ENCODE measurements at places on chromosomes 1 and 21.

- DNase-seq, result no peak
These were observed 714.1 kb upstream of the ADAMTS5 start for GRCh38 chr21:27681038-27681437.

DNA sequence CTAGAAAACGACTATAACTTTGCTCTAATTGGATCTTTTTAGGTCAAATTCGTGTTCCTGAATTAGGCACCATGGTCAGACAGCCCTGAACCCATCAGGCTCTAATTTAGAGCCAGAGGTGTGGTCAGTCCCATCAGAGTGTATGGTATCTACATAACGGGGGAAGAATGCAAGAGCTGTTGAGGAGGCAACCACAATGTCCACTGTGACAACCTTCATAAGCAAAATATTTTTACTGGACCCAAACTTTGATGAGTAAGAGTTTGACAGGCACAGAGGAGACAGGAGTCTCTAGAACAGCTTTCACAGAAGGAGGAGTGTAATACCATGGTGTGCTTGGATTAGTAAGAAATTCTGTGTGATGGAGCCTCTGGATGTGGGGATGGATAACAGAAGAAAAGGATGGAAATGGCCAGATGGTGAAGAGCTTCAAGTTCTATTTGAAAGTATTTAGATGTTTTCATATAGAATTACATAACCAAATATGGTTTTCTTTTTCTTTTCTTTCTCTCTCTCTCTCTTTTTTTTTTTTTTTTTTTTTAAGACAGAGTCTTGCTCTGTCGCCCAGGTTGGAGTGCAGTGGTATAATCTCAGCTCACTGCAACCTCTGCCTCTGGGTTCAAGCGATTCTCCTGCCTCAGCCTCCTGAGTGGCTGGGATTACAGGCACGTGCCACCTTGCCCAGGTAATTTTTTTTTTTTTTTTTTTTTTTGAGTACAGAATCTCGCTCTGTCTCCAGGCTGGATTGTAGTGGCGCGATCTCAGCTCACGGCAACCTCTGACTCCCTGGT is 24.9 kb downstream of the UBE2U start:
- no peak for DNase-seq

- no peak for DNase-seq
These were observed 1.4 kb upstream of the UBXN10 start for GRCh38 chr1:20184481-20184900.

DNA sequence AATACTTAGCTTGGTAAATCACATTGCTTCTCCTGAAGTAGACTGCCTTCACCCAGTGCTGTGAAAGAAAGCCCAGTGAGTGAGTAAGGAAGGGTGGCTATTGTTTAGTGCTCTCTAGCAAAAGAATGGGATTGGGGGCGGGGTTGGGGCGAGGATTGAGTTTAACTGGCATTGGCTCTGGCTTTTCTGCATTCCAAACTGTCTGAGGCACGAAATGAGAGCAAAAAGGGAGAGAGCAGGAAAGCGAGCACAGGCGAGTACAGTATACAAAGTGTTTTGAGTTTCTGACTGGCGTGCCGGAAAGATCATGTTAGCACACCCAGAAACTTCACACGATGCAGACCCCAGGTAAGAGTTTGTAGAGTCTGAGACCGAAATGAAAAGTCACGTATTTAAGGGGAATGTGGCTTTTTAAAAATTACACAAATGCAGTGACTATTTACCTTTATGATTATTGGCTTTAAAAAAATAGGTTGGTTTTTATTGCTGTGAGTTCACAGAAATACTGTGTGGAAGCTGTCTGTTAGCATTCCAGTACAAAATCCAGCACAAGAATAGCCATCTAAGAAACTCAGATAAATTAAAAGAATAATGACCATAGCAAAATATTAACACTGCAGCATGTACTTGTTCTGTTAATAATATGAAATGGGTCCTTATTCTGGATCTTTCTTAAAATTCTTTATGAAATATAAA is 155.4 kb downstream of the CLEC20A start:
- no peak for DNase-seq

GRCh38 chr1:201536558-201536957 is 2.4 kb upstream of the NAV1 start:
- no peak for DNase-seq

DNA sequence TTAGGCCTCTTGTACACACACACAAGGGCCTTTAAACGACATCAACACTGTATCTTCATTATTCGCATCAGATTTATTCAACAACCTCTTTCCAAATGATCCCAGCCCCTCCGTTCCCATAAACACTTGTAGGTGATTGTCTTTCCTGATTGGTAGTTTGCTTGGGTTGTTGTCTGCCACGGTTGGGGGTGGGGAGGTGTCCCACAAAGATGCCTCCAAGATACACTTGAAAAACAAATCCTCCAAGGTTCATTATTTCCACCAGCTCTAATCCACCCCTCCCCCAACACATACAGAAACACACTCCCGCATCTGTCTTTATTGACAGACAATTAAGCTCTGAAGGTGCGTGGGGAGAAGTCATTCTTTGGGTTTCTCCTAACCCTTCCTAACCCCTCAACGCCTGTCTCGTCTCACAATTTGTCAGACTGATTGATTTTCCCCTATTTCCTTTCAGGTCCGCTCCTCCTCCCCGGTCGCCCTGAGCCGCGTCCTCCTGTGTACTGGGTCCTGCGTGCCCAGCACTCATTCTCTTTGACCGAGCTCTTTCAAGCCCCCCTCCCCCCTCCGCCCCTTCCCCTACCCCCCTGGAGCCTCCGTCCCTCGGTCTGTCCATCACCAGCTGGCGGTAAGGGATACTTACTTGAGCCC is 1.4 kb downstream of the WDR26 start:
- no peak for DNase-seq

GRCh38 chr1:177427811-177428210 is 257.1 kb downstream of the BRINP2 start:
- DNase-seq, result no peak

- no peak for DNase-seq
These were observed 23.6 kb upstream of the EPS8L3 start for GRCh38 chr1:109787211-109787844.

DNA sequence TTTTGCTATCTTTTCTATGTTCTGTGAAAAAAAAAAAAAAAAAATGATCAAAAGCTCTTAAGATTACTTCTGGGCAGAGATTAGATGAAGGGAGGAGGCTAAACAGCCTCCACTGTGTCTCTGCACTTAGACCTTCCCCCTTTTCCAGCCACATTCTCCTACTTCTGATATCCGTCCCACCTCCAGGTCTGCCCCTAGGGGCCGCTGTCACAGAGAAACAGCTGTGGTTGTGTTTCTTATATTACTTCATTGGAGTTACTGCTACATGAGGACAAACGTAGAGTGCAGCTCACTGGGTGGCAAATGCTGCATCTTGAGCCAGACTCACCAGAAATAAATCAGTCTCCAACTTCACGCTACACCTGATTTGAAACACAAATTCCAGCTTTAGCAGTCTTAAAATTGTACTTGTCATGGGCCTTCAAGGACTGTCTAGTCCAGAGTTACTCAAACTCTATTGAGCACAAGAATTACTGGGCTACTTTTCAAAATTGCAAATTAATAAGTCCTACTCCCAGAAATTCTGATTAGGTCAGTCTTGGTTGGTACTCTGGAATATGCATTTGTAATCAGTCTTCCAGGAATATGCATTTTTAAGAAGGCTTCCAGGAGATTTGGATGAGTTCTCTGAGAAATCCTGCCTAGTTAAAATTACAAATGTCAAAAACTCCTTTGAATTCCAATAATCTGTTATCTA is 125.2 kb upstream of the PTBP2 start:
- DNase-seq, result no peak

- no peak for DNase-seq
These were observed 33.6 kb downstream of the ACOT11 start for GRCh38 chr1:54581621-54582035.

DNA sequence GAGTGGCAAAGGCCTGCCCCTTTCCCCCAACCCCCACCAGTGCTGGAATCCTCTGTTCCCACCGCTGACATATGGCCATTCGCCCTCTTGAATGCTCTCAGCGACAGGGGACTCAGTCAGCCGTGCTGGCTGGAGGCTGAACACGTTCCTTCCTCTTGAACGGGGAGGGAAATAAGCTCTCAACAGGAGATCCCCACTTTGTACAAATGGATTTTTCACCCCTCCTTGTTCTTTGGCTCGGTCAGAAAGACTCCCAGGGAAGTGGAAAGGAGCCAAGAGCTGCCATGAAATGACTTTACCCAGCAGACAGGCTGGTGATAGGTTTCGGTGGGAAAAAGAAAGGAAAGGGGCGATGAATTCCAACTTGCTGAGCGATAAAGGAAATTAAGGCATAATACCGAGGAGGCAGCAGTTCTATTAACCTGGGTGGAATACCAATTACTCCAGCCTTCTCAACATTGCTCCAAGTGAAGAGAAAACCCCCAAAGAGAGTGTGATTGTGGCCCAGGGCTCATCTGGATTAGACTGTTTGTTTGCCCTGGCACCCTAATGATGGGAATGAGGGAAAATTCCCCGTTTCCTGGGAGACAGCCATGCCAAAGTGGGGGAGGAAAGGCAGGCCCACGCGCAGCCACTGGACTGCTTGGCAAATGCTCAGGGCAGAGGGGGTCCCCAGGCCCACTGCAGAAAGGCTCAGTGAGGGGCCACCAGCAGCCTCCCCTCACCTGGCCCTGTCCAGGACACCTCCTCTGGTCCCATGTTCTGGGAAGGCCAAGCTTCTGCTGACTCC is 23.9 kb downstream of the LRP8 start:
- DNase-seq, result no peak

- DNase-seq, result no peak
These were observed 600.5 kb downstream of the USP25 start for GRCh38 chr21:16330082-16330907.

DNA sequence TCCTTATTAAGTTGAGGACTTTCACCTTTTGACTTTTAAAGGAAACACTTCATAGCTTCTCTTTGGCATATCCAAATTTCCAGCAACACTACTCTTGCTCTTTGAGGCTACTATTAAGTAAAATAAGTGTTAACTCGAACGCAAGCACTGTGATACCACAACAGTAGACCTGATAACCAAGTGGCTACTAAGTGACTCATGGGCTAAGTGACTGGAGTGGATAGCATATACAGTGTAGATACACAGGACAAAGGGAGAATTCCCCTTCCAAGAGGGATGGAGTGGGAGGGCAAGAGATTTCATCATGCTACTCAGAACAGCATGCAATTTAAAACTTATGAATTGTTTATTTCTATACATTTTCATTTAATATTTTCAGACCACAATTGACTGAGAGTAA is 9.8 kb upstream of the KCNA3 start:
- no peak for DNase-seq

GRCh38 chr1:202280595-202280994 is 61.1 kb downstream of the UBE2T start:
- DNase-seq, result no peak

DNA sequence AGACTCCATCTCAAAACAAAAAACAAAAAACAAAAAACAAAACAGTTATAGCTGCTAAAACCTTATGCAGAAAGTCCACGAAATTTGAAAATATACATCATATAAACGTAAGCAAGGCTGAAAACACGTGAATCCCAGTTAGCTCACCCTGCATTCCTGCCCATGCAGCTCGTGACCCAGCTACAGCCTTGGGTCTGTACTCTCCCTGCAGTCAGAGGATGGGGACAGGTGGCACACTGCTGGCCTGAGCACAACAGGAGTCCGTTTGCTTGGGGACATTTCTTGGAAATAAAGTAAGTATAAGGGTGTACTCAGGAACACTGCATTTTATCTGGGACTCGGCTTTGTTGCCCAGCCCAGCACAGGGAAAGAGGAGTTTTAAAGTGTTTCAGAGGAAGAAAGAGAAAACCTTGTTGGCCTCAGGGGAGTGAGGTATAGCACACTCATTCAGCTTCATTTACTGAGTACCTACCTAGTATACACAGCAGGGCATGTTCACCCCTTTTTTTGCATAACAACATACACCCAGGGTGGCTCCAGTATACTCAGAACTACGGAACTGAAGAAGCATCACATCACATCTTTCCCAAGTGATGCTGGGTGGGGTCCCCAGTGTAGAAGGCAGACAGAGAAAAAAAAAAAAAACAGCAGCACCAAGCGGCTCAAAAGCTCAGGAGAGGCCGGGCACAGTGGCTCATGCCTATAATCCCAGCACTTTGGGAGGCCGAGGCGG is 44.1 kb downstream of the CAPZB start:
- DNase-seq, result no peak

- no peak for DNase-seq
These were observed at the start of gene MARK1 for GRCh38 chr1:220527908-220528678. MARK1 (plus strand) TSS chr1:220528136; CDS start chr1:220528823, 687 bp downstream.

- no peak for DNase-seq
These were observed 560 bp upstream of the CSDE1 start for GRCh38 chr1:114758256-114758832.

DNA sequence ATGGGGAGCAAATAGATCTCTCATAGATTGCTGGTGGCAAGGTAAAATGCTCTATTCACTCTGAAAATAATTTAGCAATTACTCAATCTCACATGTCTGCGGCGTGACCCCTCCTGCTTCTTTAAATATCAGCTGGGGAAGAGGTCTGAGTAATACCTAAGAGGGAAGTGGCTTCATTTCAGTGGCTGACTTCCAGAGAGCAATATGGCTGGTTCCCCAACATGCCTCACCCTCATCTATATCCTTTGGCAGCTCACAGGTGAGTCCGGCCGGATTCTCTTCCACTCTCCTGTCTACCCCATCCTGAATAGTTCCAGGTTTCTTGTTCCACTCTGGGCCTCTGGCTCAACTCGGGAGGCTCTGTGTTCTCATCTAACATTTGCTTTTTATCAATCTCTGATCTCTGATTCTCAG is at the start of gene SLAMF7:
TSS of gene SLAMF7 (plus strand) at position 150 of the 414 bp plus-strand sequence. CDS start at position 205, 55 bp downstream.
- no peak for DNase-seq

GRCh38 chr1:69671363-69672010 is 103.8 kb downstream of the LRRC7 start:
- no peak for DNase-seq

GRCh38 chr1:222288053-222288452 is 259.9 kb downstream of the HHIPL2 start:
- DNase-seq, result no peak

GRCh38 chr1:220655509-220655908 is 34.7 kb upstream of the C1orf115 start:
- no peak for DNase-seq

- peak; percentile 81 for DNase-seq
These were observed 749 bp upstream of the COX20 start for GRCh38 chr1:244834543-244835275.

DNA sequence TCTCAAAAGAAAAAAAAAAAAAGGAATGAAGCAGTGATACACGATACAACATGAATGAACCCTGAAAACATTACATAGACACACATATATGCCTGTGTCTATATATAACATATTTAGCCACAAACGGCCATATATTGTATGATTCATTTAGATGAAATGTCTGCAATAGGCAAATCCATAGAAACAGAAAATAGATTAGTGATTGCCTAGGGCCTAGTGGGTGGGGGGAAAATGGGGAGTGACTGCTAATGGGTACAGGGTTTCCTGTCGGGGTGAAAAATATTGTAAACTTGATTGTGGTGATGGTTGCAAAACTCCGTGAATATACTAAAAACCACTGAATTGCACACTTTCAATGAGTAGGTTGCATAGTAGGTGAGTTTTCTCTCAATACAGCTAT is 6.0 kb upstream of the H6PD start:
- no peak for DNase-seq

DNA sequence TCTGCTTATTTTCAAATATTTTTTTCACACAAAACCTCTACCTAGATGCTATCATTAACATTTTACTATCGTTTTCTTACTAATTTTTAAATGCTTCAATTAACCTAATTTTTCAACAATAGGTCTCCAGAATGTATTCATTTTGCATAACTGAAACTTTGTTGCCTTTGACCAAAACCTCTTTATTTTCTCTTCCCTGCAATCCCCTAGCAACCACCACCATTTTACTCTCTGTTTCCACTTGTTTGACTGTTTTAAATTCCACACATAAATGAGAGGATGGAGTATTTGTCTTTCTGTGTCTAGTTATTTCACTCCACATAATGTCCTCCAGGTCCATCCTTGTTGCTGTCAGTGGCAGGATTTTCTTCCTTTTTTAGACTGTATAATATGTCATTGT is 9.5 kb upstream of the F13B start:
- DNase-seq, result no peak
